ENCODE measurements at places on chromosomes 1 and 21.

DNA sequence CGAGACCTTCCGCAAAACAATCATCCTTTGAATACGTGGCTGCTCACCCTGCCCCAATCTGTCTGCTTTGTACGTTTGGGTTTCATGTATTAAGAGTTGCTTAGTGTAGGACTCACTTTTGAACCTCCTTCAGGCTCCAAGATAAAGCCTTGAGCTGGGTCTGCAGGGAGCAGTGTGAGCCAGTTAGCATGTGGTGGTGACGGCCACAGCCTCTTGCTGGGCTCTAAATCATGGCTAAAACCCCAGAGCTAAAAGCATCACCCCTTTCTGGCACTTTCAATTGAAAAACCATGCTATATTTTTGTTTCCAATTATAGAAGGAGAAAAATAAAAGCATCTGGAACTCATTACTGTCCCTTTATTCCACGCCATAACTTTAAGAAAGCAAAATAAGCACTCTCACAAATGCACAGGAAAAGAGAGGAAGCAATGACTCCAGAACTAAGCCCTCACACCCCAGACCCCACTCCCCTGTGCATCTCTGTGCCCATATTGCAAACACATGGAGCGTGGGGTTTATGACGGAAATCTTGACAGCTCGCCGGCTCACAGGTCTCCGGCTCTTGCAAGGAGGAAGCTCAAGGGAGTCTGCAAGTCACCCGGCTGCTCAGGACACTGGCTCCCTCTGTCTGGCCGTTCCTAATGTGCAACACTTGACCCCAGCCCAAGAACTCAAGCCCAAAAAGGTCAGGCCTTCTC, 135.5 kb downstream of the MIS18A start:
- peak; percentile 59 for DNase-seq

DNA sequence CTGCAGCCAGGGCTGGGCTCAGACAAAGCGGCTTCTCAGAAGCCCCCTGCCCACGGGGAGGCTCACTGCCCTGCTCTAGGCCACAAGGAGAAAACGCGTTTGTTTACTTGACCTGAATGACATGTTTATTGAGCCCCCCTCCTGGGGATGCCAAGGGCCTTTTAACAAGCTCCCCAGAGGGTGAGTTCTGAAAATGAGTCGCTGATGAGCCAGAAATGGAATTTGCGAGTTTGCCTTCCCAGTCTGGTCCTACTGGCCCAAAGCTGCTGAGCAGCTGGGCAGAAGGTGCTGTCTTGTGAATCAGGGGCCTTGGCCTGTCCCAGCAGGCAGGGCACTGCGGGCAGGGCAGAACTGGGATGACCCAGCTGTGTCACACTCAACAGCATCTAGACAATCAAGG, 120.6 kb downstream of the SYF2 start:
- DNase-seq: no peak

GRCh38 chr1:21335088-21335691, 44.9 kb upstream of the ECE1 start:
- no peak for DNase-seq

DNA sequence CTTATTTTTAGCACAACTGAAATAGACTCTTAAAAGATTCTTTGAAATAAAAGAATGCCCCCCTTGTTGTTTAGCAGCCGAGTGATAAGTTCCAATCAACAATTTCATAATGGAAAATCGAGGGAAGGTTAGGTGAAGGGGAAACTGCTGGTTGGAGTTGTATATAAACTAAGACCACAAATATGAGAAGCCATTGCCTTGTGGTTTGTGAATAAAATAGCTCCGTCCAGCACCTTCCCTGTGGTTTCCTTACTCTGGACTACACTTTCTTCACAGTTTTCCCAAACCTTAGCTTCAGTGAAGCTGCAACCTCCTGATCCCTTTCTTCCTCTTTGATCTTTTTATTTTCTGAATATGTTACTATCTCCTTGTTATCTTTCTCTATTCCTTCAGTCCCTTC, 6.7 kb upstream of the RAB3GAP2 start:
- DNase-seq: no peak

DNA sequence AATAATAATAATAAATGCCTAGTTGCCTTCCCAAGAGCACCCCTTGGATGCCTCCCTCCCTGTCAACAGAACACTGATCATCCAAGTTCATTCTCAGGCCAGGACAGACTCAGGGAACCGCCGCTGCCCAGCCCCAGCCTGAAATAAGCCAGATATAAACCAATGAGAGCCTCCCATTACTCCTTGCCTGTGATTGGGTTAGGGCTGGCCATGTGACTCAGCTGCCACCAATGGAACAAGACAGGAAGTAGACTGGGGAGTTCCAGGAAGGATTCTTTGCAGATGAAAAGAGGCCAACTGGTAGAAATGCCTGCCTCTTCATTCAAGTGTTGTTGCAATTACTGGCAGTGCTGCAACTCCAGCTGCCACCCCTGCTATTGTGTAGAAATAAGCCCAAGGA, 146.4 kb upstream of the TIAM1 start:
- no peak for DNase-seq

- DNase-seq: no peak
These were observed 106.5 kb downstream of the PRDM16 start for GRCh38 chr1:3175486-3175885.

DNA sequence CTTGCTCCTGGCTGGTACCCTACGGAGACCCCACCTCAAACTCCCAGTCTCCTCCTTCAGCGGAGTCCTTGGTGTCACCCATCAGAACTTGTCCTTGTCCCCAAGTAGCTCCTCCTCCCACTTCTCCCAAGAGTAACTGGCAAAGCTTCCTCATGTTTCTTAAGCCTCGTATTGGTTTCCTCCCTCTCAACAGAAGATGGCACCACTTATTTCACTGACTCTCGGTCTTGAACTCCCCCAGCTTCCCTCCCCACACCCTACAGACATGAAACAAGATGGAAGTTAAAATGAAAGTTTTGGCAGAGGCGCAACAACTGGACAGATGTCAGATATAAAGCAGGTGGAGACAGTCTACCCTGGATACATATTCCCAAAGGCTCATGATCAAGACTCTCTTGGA, 13.4 kb downstream of the RAB7B start:
- DNase-seq: no peak

- DNase-seq: peak; percentile 89
These were observed 7.6 kb upstream of the ZNF326 start for GRCh38 chr1:89987159-89987819.

DNA sequence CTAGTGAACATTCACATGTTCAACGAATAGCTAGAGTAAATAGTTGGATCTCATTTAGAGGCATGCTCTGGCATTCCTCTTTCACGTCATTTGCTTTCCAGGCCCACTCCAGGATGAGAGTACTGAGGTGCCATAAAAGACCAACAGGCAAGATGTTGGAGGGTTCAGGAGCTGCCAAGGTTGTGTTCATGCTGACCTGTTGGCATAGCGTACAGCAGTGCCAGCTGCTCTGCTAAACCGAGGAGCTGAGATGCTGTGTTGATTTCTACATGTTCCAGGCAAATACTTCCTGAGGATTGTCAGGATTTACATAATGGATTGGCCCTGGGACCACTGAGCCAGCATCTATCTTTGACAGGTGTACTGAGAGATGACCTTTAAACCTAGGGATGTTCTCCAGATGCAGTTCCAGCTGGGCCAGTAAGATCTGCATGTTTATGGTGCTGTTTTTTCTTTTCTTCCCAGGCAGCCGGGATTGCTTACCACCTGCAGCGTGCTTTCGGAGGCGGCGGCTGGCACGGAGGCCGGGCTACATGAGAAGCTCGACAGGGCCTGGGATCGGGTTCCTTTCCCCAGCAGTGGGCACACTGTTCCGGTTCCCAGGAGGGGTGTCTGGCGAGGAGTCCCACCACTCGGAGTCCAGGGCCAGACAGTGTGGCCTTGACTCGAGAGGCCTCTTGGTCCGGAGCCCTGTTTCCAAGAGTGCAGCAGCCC, 66.9 kb downstream of the DISC1 start:
- DNase-seq: no peak

- DNase-seq: no peak
These were observed 29.9 kb downstream of the TP53BP2 start for GRCh38 chr1:223815865-223816264.

DNA sequence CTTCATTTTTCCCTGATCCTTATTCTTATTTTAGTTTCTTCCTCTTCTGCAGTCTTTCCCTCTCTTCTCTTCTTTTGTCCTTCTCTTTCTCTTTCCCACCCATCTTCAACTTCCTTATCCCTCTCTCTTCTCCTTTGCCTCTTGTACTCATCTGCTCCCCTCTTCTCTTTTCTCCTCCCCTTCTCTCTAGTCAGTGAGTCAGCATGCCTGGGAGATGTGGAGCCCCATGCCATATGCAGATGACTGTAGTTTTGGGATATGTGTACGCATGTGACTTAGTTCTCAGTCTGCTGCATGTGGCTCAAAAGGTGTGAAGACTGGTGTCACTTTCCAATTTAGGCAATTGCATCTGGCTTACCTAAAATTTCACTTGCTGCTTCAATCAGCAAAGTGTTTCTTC, 10.4 kb downstream of the DNAJC6 start:
- DNase-seq: no peak

DNA sequence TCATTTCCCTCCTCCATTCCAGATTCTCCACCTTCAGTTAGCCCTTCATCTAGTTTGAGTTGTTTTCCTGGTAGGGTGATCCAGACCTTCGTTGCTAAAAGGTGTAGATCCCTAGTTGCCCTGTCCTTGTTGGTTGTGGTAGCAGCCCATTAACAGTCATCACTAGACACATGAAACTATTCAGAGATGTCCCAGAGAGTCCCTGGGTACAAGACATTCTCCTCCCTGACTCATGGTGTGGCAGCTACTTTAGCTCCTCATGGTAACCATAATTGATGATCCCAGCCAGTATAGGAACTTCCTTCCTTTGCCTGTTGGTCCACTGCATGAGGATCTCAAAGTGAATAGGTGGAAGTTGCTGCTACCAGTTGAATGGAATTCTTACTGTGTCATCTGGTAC, 6.0 kb upstream of the SH2D2A start:
- DNase-seq: no peak

- DNase-seq: peak; percentile 63
These were observed 35.8 kb downstream of the GREM2 start for GRCh38 chr1:240575981-240576662.

DNA sequence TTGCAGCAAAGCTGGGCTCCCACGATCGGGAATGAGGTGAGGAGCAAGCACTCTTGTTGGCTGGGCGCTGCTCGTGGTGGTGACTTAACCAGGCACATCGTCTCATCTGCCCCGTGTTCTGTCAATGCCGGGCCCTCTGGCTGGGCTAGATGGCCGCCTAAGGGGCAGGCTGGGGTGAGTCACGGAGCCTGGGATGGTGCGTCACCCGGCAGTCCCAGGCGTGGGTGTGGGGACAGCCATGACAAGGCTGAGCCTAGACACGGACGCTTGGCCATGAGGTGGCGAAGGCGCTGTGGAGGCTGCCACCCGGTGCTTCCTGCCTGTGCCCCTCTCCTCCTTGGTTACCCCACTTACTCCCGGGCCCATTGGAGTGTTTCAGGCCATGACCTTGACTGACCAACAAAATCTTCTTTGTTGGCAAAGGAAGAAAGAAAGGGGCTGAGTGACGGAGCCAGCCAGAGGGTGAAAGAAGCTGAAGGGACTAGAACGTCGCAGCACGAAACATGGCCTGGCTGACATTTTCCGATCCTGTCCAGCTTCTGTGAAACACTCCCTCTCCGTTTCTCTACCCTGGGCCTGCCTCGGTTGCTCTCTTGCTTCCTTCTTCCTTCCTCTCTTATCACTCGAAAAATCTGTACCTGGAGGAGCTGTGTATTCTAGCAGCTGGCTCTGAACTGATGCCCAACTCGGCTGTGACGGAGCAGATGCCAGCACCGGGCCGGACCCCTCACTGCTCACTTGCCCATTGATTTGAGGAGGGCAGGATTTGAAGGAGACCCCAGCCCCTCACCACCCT, 596 bp downstream of the CD247 start:
- DNase-seq: no peak

DNA sequence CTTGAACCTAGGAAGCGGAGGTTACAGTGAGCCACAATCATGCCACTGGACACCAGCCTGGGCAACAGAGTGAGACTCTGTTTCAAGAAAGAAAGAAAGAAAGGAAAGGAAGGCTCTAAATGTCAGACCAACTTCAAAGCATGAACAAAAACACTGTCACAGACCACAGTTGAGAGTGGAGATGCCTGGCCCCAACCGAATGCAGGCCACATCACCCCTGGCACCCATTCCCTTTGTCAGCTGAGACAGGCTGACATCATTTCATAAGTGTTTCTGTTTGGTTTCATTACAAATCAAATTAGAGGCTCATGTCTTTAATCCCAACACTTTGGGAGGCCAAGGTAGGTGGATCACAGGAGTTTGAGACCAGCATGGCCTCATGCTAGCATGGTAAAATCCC, 28.6 kb upstream of the NADK start:
- peak; percentile 25 for DNase-seq

GRCh38 chr1:44620072-44620471, 54.2 kb downstream of the TMEM53 start:
- DNase-seq: no peak

GRCh38 chr1:41438711-41439110, 45.8 kb downstream of the EDN2 start:
- DNase-seq: no peak

DNA sequence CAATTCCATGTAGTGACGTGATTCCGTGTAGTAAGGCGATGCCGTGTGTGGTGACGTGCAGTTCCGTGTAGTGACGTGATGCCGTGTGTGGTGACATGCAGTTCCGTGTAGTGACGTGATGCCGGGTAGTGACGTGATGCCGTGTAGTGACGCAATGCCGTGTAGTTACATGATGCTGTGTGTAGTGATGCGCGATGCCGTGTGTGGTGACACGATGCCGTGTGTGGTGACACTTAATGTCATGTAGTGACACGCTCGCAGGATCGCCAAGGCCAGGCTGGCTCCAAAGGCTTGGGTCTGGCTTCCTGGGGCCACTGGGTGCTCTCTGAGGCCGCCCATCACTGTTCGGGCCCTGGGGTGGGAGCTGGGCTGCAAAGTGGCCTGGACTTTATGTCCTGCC, 14.2 kb downstream of the COL18A1 start:
- no peak for DNase-seq

Data from fibroblast of the aortic adventitia (primary cell).